Stimulated activated CD8-positive, alpha-beta memory T cell treated with anti-CD3 and anti-CD28 coated beads, Interleukin-4, amount 100 ng/mL, for 48 hours (primary cell): ENCODE measurements at places on chromosomes 7 and 10.

DNA sequence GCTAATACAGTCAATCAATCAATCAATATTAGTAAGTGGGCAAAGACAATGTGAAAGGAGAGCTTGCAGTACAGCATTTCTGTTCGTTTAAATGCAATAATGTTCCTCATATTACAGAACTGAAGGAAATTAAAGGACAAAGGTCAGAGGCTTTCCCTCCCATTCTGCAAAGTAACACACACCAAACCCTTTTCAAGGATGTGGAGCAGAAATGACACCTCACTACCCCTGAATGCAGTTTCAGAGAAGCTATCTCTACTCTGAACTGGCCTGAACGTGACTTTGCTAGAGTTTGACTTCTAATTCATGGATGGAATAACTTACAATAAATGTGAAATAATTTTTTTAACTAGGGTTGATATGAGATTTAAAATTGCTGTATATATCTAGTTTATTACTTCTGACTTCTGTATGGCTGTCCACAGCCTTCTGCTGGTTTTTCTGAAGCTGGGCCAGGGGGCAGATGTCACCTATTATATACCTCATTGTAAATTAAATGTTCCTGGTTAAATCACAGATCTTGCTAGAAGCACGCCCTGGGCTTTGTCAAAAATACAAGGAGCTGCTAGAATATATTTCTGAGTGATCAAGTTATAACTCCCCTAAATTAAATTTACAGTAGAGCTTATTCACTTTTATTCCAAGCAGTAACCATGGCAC, 156.9 kb upstream of the C7orf33 start:
- no peak for DNase-seq

- DNase-seq, result no peak
Observed at GRCh38 chr7:121541457-121541856, 145.3 kb upstream of the FAM3C start.

- DNase-seq, result no peak
Observed at GRCh38 chr7:134334408-134334807, 17.7 kb upstream of the SLC35B4 start.

DNA sequence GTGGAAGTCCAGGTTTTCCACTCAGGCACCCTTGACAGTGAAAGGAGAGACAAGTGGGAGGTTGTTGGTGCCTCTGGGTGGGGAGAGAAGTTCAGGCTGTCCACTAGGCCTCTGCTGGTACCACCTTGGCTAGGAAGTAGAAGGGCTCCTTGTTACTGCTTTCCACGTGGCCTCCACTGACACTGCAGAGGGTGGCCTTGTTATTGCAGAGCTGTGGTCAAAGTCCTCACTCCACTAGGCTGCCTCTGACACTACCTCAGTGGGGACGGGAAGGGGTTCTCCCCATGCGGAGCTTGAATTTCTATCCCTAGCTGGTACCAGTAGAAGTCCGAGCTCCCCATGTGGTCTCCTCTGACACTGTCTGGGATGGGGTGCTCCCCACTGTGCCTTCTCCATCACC, 14.9 kb upstream of the STOX1 start:
- no peak for DNase-seq

DNA sequence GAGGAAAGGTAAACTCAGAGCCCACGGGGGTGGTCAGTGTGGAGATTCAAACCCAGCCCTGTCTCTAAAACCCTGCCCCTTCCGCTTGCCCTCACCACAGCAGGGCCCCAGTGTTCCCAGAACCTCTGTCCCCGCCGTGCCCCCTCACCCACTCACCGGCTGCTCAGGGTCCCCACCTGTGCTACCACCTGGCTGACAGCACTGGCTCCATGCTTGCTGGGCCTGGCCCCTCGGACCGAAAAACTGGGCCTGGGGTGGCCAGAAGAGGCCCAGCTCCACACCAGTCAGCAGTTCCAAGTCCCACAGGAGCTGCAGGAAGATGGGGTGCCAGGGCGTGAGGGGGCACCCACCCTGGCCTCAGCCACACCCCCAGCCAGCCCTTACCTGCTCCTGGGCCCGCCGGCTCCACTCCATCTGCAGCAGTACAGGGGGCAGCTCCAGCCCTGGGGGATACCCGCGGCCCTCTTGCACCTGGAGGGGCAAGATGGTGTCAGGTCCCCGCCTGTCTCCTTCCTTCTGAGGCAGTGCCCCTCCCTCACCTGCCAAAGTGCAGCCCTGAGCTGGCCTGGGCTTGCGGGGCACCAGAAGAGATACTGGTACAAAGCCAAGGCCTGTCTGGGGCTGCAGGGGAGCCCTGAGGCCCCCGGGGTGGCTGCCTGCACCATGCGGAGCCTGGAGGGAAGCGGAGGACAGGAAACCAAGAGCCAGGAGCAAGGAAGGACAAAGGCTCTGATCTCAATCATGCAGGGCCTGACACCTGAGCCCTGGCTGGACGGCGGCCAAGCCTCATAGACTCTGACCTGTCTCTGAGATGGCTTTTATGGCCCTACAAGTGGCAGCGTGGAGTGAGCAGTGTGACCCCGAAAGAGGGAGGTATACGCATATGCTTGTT, 11.7 kb downstream of the ATP6V1F start:
- no peak for DNase-seq

DNA sequence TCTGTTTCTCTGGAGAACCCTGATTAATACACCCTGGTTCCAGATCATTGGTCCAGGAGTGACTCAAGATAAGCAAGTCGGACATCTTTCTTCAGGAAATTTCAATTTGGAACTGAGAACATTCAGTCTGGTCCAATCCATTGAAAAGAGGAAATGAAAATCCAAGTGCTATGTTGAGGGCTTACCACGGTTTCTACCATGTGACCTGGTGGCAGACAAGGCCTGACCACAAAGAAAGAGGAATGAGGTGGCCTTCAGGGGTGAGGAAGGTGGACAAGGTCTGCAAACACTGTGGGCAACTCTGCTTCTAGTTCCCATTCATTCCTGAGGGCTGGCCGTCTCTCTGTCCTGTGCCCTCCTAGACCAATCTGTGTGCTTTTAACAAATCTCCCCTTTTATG, 149.2 kb upstream of the GHITM start:
- DNase-seq, result no peak

DNA sequence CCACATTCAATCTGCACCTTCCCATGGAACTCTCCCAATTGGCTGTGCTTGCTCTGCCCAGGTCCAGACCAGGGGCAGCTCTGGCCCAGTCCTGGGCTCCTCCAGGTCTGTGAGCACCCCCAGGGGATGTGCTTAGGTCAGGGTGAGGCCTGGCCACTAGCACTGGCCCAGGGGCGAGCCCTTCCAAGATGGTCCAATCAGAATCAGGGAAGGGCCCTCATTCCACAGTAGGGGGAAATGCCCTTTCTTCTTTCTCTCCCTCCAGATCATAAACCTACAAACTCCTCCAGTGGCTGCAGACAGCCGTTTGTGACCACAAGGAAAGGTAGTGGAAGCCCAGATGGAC, 157.0 kb downstream of the PRKAG2 start:
- no peak for DNase-seq

DNA sequence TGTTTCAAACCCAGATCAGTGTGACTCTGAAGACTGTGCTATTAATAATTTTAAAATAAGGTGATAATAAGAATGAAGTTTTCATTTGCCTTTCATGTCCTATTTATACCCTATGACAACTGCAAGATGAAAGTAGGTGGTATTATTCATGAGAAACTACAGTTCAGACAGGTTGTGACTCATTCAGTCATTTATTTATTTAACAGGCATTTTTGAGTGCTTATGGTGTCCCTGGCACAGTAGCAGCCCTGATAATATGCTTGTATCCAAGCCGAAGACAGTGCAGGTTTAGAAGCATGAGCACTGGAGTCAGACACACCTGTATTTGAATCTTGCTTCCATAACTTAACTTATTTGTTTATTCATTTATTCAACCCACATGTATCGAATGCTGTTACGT, 87.1 kb downstream of the FZD1 start:
- no peak for DNase-seq

GRCh38 chr10:21463436-21463835, 62.0 kb downstream of the SKIDA1 start:
- no peak for DNase-seq

DNA sequence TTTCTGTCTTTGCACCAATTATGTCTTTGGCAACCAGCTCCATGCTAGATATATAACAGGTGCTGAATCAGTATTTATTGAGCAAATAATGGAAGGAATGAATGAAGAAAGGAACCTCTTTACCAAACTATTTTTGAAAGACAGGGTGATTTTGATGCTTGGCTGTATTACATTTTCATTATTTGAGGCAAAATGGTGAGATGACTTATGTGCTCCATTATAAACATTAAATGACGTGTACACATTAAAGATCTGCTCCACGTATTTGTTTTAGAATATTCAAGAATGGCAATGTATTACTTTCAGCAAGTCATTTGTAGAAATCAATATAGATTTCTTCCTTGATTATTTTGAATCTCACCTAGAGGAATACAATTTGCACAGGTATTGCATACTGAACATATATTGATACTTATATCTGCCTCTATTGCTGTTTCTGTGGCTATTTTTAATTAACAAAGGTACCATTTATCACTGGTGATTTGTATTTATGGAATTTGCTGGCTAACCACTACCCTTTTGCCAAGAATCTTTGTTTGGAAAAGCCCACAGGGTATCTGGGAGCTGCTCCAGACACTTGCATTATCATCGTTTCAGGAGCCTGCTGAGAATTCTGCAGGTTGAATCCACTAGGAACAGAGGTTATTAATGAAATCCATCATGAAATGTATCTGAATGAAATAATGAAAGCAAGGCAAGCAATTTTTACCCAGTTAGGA, 92.2 kb downstream of the SEMA3C start:
- DNase-seq, result no peak

DNA sequence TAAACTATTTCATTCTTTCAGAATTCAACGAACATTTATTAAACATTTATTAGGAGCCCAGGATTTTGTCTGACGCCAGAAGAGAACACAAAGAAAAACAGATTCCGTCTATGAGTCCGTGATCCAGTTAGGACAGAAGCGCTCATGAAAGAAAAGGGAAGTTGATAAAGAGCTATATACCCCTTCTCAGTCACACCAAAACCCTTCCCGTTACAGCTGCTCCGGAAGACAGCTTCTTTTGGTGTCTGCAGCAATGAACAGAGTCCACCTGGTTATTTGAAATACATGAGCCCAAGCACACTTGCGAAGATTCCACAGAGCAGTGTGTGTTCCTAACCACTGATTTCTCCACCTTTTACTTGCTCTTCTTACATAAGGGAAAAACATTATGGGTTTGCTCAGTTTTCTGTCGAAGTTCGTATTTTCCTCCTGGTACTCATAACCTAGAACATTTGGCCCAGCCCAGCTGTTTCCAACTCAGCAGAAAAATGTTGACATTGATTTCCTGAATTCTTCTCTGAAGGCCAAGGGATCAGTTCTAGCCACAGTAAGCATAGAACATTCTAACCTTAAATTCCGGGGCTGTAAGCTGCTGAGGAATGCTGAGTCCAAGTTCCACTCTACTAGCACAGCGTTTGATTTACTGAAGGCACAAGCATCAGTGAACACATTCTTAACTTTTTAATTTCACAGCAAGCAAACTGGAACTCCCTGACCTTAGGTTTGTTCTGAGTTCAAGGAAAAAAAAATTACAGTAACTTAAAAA, 206.5 kb downstream of the SORCS1 start:
- no peak for DNase-seq

DNA sequence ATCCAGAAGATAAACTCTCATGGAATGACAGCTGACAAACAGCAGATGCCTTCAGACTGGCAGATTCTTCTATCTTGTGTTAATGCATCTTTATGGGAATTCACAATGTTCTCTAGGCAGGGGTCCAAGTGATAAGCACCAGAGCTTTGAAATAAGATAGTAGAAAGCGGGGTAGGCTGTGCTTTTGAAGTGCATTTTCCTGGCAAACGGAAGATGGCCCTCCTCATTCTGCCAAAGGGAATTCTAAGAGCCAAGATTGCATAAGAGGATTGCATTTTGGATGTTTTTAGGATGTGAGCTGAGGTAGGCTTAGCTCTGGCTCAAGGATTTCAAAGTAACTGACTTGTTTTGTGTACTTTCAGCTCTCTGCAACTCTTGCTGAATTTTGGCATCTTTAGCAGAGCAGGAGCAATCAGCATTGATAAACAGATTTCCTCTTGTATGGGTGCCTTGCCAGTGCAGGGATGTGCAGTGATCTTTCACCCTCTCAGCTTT, 298.5 kb upstream of the KLF6 start:
- DNase-seq, result no peak

- peak; percentile 24 for DNase-seq
Observed at GRCh38 chr7:19982841-19983835, 209.7 kb upstream of the TMEM196 start.

GRCh38 chr7:154960063-154960790, 42.7 kb downstream of the PAXIP1 start:
- no peak for DNase-seq

DNA sequence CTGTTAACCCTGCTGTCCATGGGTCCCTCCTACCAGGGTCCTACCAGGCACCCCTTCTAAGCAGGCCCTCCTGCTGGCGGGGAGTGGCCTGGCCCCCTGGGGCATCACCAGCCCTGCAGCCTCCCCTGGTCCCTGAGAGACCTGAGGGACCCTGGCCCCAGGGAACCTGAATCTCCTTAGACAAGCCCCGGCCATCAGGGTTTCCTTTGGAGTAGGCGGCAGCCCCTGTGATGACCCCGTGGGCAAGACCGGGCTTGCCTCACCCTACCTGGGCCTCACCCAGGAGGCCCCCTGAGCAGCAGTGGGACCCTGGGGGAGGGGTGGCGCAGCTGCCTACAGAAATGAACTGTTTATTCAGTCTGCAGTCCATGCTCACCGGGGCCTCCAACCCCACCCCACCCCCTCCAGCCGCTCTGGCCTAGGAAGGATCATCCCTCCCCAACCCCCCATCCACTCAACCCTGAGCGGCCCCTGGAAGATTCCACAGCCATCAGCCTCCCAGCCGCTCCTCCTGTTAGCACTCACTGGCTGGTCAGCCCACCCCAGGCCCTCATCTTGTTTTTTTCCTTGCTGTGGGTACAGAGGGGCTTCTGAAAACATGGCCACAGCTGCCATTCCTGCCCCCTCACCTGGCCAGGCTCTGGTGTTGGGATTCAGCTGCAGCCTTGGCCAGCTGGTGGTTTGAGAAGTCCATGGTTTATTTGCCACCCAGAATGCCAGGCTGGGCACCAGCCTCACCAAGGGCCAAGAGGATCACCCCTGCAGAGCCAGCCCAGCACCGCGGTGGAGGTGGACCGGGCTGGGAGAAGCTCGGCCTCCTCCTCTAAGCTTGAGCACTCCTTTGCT, 34.8 kb upstream of the CHST15 start:
- no peak for DNase-seq

GRCh38 chr7:36929791-36930190, 205.5 kb upstream of the AOAH start:
- DNase-seq, result no peak

DNA sequence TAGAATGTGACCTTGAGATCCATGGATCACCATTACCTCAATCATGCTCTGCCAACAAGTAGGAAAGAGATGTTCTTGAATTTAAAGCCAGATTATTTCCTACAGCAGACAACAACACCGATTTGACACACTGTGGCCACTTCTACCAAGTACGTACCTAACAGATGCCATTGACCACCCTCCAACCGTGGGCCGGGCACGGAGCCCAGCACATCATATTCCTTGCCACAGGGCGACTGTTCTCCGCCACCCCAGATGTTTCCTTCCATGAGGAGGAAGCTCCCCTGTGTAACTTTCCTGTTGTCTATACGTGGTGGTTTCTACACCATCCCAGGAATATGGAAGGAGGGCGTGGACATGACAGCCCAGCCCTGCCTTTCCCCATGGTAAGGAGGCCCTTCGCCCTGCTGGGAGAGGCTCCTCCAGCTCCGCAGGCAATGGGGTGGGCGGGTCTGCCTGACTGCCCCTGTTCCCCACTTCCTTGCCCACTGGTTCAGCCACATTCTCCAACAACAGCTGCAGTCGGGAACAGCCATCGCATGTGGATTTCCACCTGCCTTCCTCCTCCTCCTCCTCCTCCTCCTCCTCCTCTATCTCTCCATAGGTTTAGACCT, 7.2 kb downstream of the CHST15 start:
- DNase-seq, result no peak
